NCI-H2029 (cell line): ENCODE measurements at places on chromosomes 3 and 15.
A peak's percentile ranks its signal among the peaks of the same experiment; 100 is the strongest.

GRCh38 chr3:65953881-65954733 is 84.6 kb downstream of the MAGI1 start:
- DNase-seq = peak; percentile 31

- DNase-seq = no peak
Observed at GRCh38 chr3:193688834-193689714, 96.1 kb downstream of the OPA1 start.

GRCh38 chr3:161051856-161052255 is 53.3 kb downstream of the B3GALNT1 start:
- DNase-seq = no peak

GRCh38 chr3:156688632-156689452 is 14.5 kb downstream of the TIPARP start:
- DNase-seq = peak; percentile 36
